ENCODE measurements at places on chromosomes 1 and 21.
A peak's percentile ranks its signal among the peaks of the same experiment; 100 is the strongest.

GRCh38 chr21:21614966-21615365 is 616.8 kb downstream of the NCAM2 start:
- DNase-seq: no peak

GRCh38 chr1:92191726-92192125 is 26.0 kb upstream of the C1orf146 start:
- no peak for DNase-seq

DNA sequence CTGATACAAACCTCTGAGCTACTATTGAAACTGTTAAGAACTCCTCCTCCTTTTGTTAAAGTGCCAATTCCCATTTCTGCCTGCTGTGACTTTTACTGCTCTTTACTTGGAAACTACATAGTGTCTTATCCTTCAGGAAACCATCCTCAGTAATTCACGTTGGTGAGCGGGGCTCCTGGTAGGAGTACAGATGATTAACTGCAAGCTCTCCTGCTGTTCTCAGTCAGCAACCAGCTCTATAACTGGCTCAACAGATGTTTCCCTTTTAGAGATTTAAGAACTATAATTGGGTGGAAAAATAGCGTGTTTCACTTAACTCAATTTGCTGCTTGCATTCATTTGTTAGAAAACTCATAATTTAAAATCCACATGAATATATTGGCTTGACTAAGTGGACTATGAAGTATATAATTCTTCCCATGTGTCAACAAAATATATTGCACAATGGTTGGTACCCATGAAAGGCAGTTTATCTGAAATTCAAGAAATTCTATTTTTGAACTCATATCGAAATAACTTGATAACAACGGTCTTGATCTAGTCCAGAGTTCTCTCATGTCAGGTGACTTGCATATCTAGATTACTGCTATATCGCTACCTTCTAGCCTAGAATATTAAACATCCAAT is 574.0 kb downstream of the KCNT2 start:
- DNase-seq: no peak

GRCh38 chr1:231951374-231951773 is 324.8 kb downstream of the DISC1 start:
- DNase-seq: no peak

DNA sequence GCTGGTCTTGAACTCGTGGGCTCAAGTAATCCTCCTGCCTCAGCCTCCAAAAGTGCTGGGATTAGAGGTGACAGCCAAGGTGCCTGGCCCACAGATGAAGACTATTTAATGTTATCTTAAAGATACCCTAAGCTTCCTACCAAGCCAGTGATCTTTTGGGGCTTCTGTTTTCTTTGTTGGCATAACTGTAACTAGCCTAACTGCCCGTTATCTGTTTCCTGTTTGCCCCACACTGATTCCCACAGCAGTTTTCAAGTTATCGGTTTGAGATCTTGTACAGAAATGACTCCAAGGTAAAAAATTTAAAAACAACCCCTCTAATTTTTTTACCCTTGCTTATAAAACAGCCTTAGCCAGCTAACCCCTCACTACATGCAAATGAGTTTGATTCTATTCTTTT is 12.4 kb downstream of the SELL start:
- DNase-seq: no peak

DNA sequence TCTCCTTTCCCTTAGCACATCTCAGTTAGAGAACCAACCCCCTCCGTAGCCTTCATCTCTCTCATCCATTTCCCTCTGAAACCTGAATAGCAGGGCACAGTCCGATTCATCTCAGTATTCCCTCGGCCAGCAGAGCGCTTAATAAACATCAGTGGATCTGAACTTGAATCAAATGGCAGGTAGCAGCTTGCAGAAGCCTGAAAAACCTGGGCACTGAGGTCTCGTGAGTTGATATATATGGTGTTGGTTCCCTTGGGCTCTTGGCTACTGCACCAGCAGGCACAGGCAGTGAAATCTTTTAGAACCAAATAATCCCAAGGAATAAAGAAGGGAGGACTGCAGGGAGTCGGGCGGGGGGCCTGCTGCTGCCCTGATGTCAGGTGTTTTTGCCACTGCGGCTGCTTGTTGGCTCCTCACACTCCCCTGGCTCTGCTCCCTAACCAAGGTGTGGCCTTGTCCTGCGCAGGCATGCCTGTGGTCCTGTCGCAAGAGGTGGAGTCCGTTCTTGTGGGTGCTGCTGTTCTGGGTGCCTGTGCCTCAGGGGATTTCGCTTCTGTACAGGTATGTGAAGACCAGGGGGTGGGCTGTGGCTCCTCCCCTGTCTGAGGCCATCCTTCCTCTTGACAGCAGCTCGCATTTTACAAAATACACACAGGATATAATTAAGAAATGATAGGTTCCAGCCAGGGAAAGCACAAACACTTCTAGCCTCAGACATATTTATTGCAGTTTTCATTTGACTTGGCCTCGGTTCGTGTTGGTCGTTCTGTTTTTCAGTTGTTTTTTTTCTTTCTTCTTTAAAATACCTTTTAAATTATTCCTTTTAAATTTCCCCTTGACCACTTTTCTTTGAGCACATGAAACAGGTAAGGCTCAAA is 140.9 kb upstream of the HOOK1 start:
- DNase-seq: no peak

DNA sequence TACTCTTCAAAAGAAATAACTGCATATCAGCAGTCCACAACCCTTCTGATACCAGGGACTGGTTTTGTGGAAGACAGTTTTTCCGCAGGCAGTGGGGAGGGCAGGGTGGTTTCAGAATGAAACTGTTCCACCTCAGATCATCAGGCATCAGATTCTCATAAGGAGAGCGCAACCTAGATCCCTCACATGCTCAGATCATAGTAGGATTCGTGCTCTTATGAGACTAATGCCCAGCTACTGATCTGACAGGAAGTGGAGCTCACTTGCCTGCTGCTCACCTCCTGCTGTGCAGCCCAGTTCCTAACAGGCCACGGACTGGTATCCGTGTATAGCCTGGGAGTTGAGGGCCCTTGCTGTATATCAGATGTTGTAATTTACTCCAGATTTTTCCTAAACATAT is 11.5 kb downstream of the RO60 start:
- DNase-seq: no peak

- DNase-seq: peak; percentile 83
Observed at GRCh38 chr1:12052008-12052573, 11.0 kb upstream of the TNFRSF8 start.
